Left lobe of liver (tissue), 2 donors: ENCODE measurements at places on chromosomes 3 and 15. TPM values are rescaled to one million over a fixed set of nuclear protein-coding genes. Genes with fewer than 3 reads are reported as not detected.

- DNase-seq: no peak
Measured at GRCh38 chr3:155070316-155070715, 9.8 kb upstream of the MME start.

GRCh38 chr3:44992555-44993470 is 16.8 kb downstream of the EXOSC7 start:
- DNase-seq: no peak

DNA sequence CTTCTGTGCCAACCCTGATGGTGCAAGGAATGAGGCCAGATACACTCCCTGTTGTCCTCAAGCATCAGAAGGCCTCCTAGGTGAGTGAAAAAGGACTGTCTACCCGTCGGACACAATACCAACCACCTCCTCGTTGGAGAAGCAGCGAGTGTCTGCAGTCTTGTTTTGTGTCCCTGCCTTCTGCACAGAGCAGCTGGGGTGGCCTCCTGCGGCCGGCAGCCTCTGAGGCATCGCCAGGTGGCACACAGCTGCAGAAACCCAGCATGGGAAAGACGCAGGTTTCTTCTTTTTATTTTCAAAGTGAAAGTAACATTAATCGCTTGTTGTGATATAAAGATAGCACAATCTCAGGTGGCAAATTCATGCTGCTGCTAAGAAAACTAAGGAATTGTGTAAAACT is 509.9 kb downstream of the OCA2 start:
- DNase-seq: no peak

GRCh38 chr3:72924055-72924454 is 36.2 kb downstream of the GXYLT2 start:
- DNase-seq: no peak

- DNase-seq: no peak
Measured at GRCh38 chr3:30475038-30475808, 131.2 kb upstream of the TGFBR2 start.

GRCh38 chr15:84911879-84912660 is 27.6 kb downstream of the SLC28A1 start:
- DNase-seq: peak; percentile 86

GRCh38 chr15:68411343-68411675 is 20.7 kb downstream of the ITGA11 start:
- peak; percentile 23 for DNase-seq

DNA sequence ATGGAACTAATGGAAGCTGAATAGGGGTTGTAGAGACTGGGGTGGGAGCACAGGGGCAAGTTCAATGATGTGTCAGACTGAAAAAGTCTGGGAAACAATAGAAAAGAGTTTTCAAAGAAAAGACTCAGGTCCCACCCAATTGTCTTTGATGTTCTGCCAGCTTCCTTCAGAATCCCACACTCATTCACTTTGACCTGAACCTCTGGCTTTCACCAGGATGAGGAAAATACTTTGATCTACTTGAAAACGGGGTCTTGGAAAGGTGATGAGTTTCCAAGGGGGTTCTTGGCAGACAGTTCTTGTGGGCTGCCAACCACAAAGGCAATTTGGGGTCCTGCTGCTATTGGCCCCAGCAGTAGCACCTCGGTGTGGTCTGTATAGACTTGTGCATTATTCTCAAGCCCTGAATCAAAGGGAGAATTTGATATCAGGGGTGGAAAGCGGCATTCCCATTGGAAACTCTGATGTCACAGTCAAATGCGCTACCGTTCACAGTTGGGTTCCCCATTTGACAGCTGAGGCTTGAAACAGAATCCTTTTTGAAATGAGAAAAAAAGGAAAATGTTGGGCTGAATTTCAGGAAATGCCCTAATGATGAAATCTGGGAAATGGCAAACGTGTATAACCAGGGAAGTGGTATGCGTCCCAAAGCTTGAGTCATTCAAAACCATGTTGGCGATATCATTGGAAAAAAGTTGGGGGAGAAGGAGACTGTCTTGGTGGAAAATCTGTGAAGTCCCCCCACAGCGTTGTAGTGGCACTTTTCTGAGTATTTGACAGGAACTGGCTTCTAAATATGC is 229.2 kb upstream of the LRTM1 start:
- DNase-seq: no peak

DNA sequence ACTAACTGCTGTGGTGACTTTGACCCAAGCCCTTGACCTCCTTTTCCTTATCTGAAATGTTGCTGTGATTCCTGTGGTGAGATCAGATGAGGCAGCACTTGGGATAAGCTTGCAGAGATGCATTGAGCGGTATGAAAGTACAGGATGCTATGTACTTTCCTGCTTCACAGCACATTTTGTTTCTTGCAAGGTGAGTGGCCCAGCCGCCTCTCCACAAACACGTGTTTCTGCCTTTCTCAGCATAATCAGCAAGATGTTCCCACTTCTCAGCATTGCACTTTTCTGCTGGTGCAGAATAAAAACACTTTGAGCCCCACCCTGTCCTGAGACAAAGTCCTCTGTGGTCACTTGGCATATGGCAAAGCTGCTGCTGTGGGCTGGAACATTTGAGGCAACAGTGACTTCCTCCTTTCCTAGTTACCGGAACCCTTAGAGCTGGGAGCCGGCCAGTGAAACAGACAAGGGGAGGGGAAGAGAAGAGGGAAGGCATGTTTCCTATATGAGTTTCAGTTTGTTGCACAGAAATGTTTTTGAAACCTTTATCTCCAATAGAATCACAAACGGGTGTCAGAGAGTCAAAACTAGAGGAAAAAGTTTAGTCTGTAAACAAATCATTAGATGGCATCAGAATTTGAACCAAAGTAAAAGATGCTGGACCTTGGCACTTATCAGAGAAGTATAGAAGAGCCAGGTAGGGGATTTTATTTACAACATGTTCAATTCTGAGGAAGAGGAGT is 5.0 kb downstream of the NUDT16 start:
- peak; percentile 67 for DNase-seq

DNA sequence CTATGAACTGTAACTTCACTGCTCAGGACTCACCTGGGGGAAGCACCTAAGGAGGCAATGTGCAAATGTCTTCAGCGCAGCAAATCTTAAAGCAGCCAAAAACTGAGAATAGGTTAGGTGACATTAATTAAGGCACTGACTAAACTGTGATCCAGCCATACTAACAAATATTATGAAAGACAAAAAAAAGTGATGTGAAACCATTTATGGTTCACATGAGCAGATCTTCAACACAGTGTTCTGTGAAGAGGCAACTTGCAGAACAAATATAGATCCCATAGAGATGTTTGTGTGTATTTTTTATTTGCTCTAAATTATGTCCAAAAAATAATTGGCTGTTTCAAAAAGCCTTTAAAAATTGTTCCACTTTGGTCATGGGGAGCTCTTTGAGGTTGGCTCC is 24.1 kb upstream of the MITF start:
- DNase-seq: no peak

DNA sequence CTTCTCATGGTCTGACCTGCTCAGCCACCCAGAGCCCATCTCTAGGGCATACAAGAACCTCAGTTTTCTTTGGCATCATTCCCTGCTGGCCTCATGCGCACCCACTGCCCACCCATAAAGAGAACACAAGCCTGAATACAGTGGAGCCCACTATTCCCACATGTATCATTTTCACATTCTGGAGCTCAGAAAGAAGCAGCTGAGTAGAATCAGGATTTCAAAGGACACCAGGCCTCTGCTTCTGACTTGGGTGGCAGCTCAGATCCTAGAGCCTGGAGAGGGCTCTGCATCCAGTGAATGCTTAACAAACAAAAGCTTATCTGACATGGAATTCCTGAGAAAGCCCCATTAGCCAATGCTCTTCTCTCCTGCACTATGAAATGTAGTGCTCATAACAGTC is 34.7 kb downstream of the RBP2 start:
- DNase-seq: no peak

DNA sequence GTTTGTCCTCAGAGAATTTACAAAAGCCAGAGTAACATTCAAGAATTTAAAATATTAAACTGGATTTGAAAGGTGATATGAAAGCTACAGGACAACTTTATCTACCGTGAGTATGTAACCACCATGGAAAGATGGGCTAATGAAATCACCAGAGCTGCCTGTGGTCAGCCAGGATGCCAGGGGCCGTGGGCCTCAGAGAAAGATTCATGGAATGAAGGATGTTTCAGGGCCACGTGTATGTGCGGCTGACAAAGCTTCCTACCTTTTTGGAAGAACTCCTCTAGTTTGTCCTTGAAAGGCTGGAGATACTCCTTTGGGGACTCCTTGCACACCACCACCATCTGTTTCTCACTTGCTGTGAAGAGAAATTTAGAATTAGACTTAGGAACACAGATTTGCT is 138.9 kb downstream of the GREM1 start:
- no peak for DNase-seq

- peak; percentile 62 for DNase-seq
Measured at GRCh38 chr3:48466386-48467109, 20.0 kb downstream of the ATRIP start.

GRCh38 chr3:182389071-182389815 is 404.1 kb upstream of the ATP11B start:
- DNase-seq: no peak

DNA sequence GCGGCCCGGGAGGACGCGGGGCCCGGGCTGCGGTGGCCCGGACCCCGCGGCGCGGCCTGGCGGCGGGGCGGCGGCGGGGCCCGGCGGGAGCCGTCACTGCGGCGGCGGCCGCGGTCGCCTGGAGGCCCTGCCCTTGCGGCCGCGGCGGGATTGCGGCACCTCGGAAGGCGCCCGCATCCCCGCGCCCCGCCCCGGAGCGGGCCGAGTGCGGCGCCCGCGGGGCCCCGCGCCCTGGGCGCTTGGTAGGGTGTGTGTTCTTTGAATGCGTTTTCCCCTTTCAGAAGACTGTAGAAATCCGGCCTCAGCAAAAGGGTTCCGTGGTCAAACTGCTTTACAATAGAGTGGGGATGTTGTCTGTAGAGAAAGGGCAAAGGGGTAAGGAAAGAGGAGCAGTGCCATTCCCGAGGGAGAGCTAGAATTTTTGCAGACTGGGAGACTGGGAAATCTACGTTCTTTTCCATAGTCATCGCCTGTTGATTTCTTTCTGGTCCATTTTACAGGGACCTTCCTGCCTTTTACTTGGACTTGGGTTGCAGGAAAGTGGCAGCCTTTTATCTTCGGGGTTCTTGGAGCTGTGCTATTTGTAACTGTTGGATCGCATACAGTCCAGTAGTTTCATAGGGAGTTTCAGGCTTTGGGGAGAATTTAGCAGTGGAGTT is 630 bp downstream of the SNRK start:
- DNase-seq: no peak

DNA sequence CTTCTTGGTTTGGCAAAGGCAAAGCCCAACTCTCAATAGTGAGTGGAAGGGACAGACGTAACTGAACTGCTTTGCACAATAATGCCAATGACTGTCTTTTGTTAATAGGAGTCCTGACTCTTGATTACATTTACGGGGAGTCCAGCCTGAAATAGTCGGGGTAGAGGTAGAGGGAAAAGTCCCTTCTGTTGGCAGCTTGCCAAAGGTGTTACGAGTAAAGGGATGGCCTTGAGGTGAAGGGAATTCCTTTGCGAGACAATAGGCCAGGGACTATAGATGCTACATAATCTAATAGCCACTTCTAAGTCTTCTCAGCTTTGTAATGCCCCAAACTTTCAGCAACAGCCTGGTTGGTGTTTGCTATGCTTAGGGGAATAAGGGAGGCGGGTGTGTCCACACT is 2.2 kb upstream of the SENP2 start:
- no peak for DNase-seq

The DIPK2A gene
- 9.5 TPM for total RNA-seq

The ARHGAP11A gene
- total RNA-seq: 1.8 TPM

The PLA2G4B gene
- 5.9 TPM for total RNA-seq

The SCN11A gene
- total RNA-seq: 0.15 TPM
